Thyroid gland (tissue), 4 donors: ENCODE measurements at places on chromosomes 5 and 9. TPM values are rescaled to one million over a fixed set of nuclear protein-coding genes. Genes with fewer than 3 reads are reported as not detected.

GRCh38 chr5:36877667-36878391 is 1.3 kb downstream of the NIPBL start:
- peaks cover 35% of the 10 kb centered on the region for H3K4me1 ChIP-seq
- no peaks in the 10 kb centered on the region for H3K36me3 ChIP-seq
- DNase-seq: no peak
- no peaks in the 10 kb centered on the region for H3K27me3 ChIP-seq
- peak overlapping the region; percentile 98 for H3K4me3 ChIP-seq

CAMK4 gene
- 0.45 TPM for total RNA-seq

TLX3 gene
- total RNA-seq: not detected

DMRT2 gene
- total RNA-seq: not detected

SPATA31A6 gene
- not detected for total RNA-seq
